GM03348 (cell line): ENCODE measurements at places on chromosomes 3 and 15.
A peak's percentile ranks its signal among the peaks of the same experiment; 100 is the strongest.

- no peak for DNase-seq
Observed at GRCh38 chr3:37475435-37475834, 301.1 kb upstream of the LRRFIP2 start.

DNA sequence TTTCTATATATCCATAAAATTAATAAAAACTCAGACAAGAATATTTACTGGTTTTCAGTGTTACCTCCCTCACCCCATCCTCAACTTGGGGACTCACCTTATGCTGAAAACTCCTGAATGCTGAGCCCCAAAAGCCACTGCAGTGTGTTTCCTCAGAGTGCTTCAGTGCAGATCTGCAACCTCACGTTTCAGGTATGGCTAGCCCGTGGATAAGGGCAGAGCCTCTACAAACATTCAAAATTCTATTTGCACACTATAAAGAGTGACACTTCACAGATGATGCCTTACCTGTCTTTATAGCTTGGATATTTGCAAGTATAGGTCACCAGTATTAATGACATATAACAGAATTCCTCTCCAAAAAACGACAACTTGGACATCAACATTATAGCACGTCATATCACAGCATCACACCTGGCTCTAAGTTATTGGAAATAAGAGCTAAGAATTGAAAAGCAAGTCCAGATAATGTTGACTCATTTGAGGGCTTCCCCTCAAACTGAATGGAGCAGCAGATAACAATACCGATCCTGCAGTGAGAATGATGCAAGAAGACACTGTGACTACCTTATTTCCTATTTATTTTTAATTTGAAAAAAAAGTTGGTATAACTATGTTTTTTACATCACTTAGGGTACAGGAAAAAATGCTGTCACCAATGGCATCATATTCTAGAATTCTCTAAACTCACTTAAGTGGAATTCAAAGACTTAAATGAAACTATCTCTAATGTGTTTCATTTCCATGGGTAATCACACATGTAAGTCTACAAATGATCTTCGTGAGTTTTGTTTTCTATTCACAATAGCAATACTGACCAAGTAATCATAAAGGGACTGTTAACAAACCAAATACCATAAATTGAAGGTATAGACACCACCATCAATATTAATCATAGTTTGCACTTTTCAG is 40.7 kb upstream of the RSL24D1 start:
- no peak for DNase-seq

- peak; percentile 45 for DNase-seq
Observed at GRCh38 chr15:84749111-84749991, 959 bp downstream of the ZNF592 start.

DNA sequence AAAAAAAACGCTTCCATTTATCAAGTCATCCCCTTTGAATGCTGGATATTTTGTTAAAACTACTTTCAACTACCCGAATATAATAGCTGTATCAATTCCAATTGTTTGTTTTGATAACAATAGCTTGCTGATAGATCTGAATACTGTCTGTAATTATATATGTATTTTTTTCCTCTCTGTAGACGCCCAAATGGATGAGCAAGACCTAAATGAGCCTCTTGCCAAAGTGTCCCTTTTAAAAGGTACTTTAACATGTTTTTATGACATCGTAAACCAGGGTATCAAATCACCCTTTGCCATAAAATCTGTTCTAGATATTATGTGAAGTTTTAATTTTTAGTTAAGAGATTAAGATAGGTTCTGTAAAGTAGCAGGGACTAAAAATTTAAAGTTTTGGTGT is 111.5 kb upstream of the FLNB start:
- DNase-seq = no peak

DNA sequence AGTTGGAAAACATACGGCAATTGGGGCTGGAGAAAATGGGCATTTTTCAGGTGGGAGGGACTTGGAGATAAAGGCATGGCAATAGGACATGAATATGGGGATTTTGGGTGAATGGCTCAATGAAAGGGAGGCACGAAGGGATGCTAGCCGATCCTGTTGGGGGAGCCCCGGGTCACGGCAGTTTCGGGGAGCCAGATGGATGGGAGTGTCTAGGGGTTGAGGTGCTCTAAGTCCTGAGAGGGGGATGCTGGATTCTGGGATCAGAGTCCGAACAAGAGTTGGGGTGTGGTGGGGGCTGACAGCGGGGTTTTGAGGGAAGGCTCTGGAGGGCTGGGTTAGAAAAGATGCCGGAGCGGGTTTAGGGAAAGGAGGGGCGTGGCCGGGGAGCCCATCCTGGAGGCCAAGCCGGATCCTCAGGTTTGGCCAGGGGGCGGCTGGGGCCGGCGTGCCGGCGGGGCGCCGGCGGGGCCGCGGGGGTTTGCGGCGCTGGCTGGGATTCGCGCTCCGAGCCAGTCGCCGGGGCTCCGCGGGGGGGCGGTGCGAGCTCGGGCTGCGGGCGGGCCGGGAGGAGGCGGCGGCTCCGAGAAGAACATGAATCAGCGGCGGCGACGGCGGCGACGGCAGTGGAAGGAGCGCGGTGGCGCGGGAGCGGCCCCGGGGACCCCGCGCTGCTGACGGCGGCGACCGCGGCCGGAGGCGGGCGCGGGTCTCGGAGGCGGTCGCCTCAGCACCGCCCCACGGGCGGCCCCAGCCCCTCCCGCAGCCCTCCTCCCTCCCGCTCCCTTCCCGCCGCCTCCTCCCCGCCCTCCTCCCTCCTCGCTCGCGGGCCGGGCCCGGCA is at the start of gene TYRO3:
Gene TYRO3 (plus strand): TSS at position 813 of the 839 bp plus-strand sequence. CDS start 46 bp downstream, outside the sequence.
- DNase-seq = peak; percentile 92

DNA sequence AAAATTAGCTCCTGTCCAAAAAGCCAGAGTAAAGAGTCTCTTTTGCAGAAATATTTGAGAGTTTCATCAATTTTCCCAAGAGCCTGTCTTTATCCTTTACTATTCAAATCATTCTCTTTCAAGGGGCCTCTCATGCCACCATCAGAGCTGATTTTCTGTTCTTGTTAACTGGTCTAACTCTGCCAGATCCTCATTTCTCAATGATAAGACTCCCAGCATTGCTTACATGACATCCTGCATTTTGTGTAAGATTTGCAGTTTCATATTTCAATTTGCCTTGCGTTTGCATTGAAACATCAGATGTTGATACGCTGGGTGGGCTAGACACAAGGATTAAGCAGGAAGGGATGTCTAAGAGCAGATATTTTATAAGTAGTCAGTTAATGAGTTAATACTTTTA is 228.7 kb downstream of the TBL1XR1 start:
- no peak for DNase-seq

DNA sequence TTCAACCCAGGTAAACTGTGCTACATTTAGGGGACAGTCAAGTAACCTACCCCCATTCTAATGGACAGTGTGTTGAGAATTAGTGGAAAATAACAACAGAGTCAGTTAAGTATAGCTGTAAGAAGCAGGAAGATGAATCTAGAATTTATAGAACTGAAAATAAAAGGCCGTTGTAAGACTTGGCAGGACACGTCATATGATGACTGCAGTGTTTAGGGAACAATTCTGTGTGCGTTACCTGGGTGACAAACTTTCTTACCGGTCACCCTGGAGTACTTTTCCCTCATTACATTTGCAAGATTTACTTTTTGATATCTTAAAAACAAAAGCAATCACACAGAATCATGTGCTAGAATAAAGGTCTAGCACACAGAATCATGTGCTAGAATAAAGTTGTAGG is 536.3 kb upstream of the ZNF717 start:
- DNase-seq = no peak

- no peak for DNase-seq
Observed at GRCh38 chr15:92068121-92068520, 214.6 kb downstream of the SLCO3A1 start.

- DNase-seq = no peak
Observed at GRCh38 chr3:133890972-133891644, 4.6 kb downstream of the RAB6B start.

GRCh38 chr3:195748661-195749060 is 27.9 kb downstream of the MUC20 start:
- no peak for DNase-seq

DNA sequence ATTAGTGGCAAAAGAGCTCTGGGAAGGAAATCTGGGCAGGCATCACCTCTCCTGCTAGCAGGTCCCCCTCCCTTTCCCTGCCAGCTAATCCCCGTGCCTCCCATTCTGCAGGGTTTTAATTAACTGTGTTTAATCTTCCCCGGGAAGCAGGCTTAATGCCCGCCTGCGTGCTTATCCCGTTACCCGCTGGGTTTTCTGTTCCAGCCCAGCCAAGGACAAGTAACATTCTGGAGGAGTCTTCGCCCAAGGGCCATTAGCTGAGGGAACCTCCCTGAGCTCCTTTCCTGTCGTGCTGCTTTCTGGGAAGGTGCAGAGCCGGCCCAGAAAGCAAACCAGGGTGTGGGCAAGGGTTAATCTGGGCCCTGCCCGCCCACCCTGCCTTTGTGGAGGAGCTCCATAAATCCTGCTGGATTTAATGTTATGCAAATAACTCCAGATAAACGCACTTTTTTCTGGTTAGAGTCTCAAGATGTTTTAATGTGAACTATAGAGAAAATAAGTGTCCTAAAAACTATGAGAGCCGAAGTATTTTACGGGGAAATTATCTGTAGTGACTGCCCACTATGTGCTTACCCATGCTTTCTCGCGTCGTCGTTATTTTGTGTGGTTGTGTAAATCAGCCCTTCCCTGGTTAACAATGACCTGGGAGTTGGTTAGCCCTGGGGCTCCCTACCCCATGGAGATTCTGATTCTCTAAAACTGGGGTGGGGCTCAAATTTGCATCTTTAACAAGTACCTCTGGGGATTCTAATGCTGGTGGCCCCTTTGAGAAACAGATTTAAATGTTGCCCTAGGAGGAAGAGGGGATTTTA is 25.9 kb downstream of the TRIM71 start:
- no peak for DNase-seq

DNA sequence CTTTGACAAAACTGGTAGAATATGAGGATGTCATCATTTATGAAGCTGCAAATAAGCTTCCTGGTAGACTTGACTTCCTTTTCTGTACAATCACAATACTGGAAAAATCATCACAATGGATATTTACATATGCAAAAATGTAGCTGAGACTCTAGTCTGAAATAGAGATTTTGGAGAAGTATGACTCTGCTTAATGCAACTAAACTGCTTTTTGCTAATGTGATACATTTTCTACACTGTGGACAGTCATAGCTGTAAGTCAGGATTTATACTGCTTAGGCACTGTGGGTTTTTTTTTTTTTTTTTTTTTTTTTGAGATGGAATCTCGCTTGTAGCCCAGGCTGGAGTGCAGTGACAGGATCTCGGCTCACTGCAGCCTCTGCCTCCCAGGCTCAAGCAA is 34.5 kb upstream of the ST3GAL6 start:
- DNase-seq = no peak

GRCh38 chr3:141012571-141012970 is 38.6 kb upstream of the SPSB4 start:
- DNase-seq = no peak

- no peak for DNase-seq
Observed at GRCh38 chr3:128859630-128860029, 19.8 kb upstream of the ACAD9 start.

DNA sequence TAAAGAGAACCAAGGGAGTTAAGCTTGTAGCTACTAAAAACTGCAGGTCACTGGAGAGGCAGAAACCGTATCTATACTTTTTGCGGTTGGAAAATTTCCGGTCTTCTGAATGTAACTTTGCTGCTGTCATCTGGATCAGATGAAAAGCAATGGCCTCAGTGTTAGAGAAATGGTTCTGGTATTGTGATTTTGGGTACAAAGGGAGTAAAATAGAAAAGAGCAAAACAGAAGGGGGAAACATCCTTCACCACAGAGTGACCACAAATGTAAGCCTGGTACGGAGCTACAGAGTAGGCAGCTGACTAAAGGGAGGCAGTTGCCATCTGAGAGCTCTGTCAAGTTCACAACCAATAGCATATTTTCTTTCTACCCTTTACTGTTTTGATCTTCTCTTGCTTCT is 5.6 kb downstream of the CD96 start:
- no peak for DNase-seq

GRCh38 chr3:31486865-31487533 is 45.7 kb upstream of the STT3B start:
- DNase-seq = no peak

DNA sequence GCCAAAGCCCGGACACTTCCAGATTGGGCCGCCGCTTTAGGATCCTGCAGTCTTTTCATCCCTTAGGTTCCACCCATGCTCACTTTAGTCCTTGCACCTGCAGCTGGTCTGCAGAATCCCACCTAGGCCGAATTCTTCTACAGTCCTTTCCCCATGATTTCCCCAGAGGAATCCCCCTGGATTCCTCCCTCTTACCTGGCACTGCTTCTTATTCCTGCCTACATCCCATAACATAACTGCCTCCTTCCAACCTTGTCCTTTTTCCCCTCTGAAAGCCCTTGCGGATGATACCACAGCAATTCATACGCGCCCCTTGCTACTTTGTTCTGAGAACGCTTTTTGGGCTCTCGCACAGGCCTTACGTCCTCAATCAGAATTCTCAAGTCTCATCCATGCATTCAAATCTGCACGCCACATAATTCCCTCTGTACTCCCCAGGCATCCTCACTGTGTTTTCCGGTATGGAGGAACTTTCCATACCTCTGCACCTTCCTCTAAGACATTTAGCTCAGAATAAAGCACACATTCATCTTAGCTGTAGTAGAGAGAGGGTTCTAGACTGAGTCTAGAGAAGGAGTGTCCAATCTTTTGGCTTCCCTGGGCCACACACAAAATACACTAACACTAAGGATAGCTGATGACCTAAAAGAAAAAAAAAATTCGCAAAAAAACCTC is 619 bp downstream of the EIF2AK4 start:
- DNase-seq = peak; percentile 11

DNA sequence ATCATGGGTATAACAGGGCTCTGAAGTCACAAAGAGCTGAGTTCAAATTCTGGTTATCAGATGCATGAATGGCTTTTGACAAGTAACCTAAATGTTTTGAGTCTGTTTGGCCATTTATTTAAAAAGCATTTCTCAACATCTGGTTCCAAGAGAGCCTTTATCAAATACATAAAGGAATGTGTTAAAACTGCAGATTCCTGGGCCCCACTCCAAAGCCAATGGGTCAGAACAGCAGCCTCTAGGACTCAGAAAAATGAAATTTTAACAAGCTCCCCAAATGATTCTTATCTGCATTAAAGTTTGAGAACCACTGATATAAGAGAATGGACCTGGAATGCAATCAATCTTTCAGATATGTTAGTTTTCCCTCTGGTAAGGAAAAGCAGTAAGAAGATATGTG is 3.4 kb downstream of the B4GALT4 start:
- peak; percentile 39 for DNase-seq

GRCh38 chr3:197491478-197491877 is 64.3 kb downstream of the BDH1 start:
- no peak for DNase-seq

- no peak for DNase-seq
Observed at GRCh38 chr15:46177219-46177618, 542.4 kb downstream of the SQOR start.

DNA sequence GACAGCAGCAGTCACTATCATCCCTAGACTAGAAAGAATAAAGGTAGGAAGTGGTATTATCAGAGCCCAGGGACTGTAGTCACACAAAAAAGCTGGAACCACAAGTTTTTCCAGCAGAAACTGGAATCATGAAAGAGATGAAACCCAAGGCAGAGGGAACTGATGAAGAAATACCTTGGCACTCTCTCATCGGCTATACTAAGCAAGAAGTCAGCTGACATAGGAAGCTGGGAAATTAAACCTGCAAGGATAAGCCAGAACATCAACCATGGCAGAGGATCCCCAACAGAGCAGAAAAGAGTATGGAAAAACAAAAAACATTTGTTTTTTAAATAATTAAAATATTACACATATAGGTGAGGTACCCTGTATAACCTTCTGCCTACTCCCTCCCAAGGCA is 86.5 kb downstream of the AQR start:
- no peak for DNase-seq
